Muscle of leg (tissue), 16 donors: ENCODE measurements at places on chromosomes 12 and 14. TPM values are rescaled to one million over a fixed set of nuclear protein-coding genes. Genes with fewer than 3 reads are reported as not detected.

Gene OTOGL
- total RNA-seq = 0.40 TPM

Gene SLC8A3
- 5.5 TPM for total RNA-seq

Gene GALNT16
- total RNA-seq = 10.7 TPM

Gene TOX4
- total RNA-seq = 24.7 TPM

Gene CBLN3
- 1.2 TPM for total RNA-seq

Gene NPFF
- 0.98 TPM for total RNA-seq

Gene CYP46A1
- total RNA-seq = 2.3 TPM

Gene C14orf39
- total RNA-seq = 2.3 TPM

Gene DGKA
- total RNA-seq = 13.3 TPM

Gene DPPA3
- not detected for total RNA-seq

Gene PRPH
- total RNA-seq = 1.4 TPM

Gene GPRC5A
- 1.1 TPM for total RNA-seq

Gene SPIC
- not detected for total RNA-seq

Gene TMEM117
- total RNA-seq = 13.0 TPM

Gene ASB2
- 32.3 TPM for total RNA-seq

Gene NEUROD4
- under 0.01 TPM for total RNA-seq

Gene NGB
- not detected for total RNA-seq

Gene CLEC1B
- 0.13 TPM for total RNA-seq

Gene NTN4
- total RNA-seq = 25.0 TPM

Gene ITGA7
- 255 TPM for total RNA-seq

Gene CFAP54
- total RNA-seq = 0.35 TPM

Gene CLEC9A
- 0.18 TPM for total RNA-seq

Gene AQP5
- 0.71 TPM for total RNA-seq

Gene MEG3
- 2,358 TPM for total RNA-seq

Gene GPRC5D
- total RNA-seq = not detected

Gene KLRC2
- 0.13 TPM for total RNA-seq

Gene MSI1
- total RNA-seq = 1.2 TPM

Gene RNASE7
- not detected for total RNA-seq

Gene PLXNC1
- 11.7 TPM for total RNA-seq

Gene FICD
- total RNA-seq = 2.5 TPM

Gene DNAI7
- total RNA-seq = 0.40 TPM

Gene CMKLR1
- total RNA-seq = 3.0 TPM

Gene SCARB1
- total RNA-seq = 7.3 TPM

Gene SLCO1A2
- total RNA-seq = not detected

Gene COX8C
- total RNA-seq = not detected

Gene IRAK3
- 7.8 TPM for total RNA-seq

Gene C12orf54
- total RNA-seq = 0.31 TPM

Gene PRB4
- total RNA-seq = not detected

Gene TCL1B
- total RNA-seq = not detected
